ENCODE measurements at places on chromosomes 11 and 22.

DNA sequence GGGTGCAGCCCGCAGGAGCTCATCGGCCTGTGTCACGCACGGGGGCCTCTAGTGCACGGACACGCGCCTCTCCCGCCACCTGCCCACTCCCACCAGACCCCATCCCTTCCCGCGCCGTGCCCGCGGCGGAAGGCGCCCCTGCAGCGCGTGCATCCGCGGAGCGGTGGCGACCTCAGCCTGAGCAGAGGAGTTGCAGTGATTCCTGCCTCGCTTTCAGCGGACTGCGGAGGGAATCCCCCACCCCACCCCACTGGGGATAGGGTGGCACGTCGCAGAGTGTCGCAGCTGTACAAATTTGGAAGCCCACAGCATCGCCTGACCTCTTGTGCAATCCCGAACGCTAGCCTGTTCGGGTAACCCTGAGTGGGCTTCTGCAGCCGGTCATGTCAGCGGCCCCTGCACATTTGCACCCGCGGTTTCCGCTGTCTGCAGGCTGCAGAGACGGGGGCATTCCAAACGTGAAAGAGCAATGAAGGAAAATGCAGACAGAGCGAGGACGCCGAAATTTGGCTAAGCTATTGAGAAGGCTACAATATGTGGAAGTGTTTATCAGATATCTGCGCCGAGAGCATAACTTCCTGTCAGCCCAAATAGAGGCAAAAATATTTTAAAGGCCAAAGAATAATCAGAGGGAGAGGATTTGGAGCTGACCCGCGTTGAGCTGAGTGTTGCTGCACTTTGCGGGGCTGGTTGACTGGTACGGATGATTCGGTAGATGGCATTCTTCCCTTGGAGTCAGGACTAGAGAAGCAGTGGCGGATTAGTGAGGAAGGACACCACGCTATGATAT lies 617 bp upstream of the ARHGAP20 start:
- no peak for DNase-seq

DNA sequence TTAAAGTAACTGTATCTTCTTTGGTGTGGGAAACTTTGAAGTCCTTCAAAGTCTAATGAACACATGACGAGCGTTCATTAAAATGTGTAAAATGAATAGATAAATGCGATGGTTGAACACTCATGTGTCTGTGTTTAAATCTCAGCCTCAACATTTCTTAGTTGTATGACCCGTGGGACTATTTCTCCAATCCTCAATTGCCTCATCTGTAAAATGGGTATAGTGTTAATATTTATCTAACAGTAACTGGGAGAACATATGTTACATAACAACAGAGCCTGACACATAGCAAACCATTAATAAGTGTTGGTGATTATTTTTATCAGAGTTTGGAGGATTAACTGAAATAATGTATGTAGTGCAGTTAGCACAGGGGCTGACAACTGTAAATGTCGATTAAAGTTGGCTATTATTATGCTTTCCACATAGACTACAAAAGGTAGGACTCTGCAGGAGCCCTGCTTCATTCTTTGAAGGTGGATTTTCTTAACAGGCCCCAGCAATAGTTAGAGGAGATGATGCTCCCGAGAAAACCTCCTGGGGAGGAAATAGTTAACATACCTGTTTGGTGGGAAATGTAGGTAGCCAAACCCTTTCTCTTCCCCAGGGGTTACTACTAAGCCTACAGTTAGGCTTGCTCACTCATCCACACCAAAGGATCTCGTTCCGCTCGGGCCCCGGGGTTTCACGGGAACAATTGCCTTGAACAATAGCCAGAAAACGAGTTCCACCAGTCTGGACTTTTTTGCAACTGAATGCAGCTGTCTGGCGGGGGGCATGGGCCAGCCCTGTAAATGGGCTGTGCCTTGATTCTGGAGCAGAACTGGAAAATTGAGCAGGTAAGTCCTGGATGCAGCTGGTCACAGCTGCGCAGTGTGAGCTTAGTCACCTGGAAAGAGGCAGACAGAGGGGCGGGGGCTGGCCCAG lies 133.4 kb downstream of the DBX1 start:
- DNase-seq: no peak

DNA sequence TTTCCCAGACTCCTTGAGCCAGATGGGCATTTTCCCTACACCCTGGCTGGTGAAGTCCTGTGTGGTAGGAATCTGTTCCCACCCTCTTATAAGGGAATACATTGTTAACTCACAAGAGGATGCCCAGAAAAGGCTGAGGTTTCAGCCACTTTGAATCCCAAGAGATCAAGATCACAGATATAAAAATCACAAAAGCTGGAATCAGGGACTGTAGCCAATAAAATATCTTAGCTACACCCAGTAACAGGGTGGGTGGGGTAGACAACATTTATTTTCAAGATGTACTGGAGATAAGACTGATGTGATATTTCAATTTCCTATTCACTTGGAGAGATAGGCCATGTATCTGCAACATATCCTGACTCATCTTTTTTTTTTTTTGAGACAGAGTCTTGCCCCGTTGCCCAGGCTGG lies 50.3 kb downstream of the COPB1 start:
- DNase-seq: no peak

- DNase-seq: no peak
These were observed 13.9 kb upstream of the BAIAP2L2 start for GRCh38 chr22:38124236-38124974.

DNA sequence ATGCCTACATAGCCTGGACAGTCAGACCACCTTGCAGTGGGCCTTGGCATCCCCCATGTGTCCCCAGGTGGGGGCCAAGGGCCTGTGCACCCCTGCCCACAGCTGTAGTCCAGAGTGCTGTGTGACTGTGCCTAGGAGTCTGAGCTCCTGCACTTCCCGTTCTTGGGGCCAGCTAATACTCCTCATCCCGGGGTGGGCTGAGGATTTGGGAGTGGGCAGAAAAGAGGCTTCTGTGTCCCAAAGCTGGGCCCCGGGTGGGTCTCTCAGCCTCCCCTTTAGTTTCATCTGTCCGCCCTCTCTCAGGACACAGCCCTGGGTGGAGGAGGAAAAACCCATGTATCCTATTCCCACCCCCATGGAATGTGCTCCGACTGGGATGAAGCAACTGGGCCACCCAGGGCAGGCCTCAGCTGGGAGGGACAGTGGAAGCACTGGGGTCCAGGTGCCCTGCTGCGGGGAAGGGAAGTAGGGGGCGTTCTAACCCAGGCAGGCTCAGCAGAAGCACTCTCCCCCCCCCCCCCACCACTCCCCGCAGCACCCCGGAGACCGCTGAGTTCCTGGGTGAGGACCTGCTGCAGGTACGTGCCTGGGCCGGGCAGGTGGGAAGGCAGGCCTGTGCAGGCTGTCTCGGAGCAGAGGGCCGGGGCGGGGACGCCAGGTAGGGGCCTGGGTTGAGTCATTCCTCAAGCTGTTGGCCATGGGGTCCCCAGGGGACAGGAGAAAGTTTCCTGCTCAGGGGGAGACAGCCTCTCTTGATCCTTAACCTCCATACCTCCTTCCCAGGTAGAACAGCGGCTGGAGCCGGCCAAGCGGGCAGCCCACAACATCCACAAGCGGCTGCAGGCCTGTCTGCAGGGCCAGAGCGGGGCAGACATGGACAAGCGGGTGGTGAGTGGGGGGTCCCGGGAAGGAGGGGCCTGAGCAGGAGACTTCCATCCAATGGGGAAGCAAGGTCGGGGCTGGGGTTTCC lies 1.4 kb downstream of the SH3BP1 start:
- no peak for DNase-seq

DNA sequence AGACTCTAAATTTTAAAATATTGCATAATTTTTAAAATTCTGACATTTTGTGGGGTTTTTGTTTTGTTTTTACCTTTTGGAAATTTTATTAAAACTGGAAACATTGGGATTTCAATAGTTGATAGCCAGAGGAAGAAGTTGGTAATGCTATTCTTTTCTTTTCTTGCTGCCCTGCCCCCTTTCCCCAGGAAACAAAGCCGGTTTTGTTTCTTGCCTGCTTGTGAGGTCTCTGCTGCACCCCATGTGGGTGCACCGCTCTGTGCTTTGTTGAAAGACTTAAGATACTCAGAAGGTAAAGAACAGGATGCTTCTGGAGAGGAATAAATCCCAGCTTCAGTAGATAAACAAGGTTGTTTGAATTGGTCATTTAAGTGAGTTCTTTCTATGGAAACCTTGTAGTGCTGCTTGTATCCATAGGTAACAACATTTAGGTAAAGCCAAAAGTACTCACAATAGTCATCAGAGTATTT lies 87.5 kb downstream of the YAP1 start:
- DNase-seq: no peak

DNA sequence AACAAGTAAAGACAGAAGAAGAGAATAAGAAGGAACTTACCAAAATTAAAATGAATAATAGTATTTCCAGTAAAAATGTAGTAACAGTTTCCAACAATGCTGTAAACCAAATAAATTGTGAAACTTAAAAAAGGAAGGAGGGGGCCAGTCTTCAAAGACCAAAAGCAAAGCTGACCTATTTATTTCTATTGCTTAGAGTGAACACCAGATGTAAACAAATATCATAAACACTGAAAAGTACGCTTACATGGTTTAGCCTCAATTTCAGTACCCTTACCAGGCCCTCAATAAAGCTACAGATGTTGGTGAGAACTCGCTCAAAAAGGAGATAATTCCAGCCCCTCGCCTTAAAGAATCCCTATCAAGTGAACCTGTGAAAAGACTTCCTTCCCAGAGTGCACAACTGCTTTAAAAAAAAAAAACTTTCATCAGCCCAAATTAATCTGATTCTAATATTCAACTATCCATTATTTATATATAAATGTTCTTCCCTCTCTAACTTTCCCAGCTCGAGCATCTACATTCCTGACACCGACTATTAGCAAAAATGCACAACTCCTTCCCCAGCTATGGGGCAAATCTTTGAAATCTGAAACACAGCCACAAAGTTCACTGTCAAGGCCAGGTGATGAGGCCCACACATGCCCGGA lies 2.4 kb downstream of the PHF21A start:
- DNase-seq: no peak

- no peak for DNase-seq
These were observed 6.8 kb upstream of the CCDC188 start for GRCh38 chr22:20157430-20158183.

Measured in activated naive CD4-positive, alpha-beta T cell treated with Interleukin-2 at 50 U/mL for 16 hours (primary cell).